ENCODE measurements at places on chromosomes 6 and 20.

GRCh38 chr6:72709431-72709830, 87.6 kb downstream of the KCNQ5 start:
- DNase-seq: no peak

DNA sequence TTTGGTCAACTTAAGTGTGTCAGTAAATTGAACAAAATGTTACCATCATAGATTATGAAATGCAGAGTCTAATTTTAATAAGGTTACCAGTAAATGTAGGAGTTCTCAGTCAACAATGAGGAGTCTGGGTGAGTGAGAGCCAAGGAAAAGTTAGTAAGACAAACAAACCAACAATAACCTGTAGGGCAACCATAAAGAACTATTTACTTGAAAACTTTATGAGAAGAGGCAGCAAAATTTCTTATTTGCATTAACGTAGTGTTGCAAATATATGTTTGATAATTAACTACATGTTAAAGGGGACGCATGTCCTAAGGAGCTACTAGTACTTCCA, 131.1 kb upstream of the SOX4 start:
- no peak for DNase-seq

DNA sequence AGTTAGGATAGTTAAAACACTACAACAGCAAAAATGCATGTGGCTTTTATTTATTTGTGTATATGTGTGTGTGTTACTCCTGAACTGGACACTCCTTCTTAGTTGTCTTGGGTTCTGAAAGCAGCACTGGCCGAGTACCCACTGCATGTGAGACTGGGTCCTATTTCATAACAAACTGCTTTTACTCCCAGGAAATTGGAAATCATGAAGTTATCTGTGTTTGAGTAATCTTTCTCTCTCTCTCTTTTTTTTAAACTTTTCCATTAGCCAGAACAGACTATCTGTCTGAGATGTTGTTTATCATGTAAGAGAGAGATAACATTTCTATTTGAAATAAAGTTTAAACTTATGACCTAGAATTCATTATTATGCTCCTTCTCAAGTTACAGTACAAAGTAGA, 110.4 kb downstream of the LIN28B start:
- DNase-seq: no peak

GRCh38 chr6:12103158-12103557, 91.0 kb downstream of the HIVEP1 start:
- DNase-seq: no peak

- no peak for DNase-seq
Measured at GRCh38 chr20:3890999-3891929, 2.1 kb downstream of the PANK2 start.

DNA sequence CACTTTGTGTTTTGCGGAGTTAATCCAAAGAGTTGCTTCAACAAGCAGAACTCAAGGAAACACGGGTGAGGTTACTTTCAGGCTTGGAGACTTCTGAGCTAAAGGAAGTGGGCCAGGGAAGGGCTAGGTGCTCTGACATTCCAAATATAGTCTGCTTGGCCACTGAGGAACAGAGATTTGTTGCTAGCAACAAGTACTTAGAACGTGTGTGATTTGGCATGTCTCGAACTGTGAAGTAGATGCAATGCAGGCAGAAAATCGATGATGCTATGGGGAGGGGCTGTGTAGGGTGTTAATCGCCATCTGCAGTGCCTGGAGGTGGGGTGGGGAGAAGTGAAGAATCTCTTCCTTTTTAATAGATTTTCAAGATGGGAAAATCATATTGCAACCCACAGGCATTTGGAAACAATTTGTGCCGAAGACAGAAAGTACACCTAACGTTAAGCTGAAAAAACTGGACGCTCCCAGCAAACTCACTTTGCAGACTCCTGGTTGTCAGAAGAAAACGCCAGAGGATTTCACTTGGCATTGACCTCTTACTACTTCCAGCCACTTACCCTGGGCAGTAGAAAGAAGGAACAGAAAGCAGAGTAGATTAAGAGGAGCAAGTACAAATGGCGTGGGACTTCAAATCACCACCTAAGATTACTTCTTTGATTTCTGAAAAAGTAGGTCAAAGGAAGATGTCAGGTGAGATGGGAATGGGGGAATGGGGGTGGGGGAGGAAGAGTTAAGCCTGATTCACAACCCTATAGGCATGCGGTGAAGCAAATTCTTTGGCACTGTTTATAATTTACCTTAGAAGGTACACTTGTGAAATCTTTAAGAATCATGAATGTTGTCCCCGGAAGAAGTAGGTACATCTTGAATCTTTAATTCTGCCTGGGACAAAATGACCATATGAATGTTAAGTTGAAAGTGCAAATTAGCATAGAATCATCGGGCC, 314.1 kb downstream of the CD83 start:
- no peak for DNase-seq

DNA sequence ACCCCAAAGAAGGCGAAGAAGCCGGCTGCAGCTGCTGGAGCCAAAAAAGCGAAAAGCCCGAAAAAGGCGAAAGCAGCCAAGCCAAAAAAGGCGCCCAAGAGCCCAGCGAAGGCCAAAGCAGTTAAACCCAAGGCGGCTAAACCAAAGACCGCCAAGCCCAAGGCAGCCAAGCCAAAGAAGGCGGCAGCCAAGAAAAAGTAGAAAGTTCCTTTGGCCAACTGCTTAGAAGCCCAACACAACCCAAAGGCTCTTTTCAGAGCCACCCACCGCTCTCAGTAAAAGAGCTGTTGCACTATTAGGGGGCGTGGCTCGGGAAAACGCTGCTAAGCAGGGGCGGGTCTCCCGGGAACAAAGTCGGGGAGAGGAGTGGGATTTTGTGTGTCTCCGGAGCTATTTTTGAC, 69.6 kb downstream of the HFE start:
- peak; percentile 2 for DNase-seq

- DNase-seq: no peak
Measured at GRCh38 chr20:45010399-45010828, 44.1 kb downstream of the STK4 start.

DNA sequence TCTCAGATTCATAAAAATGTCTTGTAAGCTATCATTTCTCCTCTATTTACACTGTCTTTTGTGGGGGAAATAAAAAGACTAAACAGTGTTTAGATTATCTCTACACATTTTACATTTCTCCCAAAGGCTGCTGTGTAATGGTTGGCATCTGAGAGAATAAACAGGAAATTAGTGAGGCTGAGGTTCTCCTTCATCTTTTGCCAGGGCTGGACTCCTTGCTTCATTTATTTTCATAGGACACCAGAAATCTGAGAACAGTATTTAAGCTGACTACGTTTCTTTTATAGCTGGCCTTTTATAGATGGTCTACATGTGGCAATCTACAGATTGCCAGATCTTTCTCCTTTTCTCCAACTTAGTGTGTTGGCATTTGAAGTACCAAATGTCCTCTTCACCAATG, 41.5 kb downstream of the PLCB4 start:
- DNase-seq: no peak

- DNase-seq: no peak
Measured at GRCh38 chr6:42762426-42762859, 16.5 kb upstream of the TBCC start.

- DNase-seq: no peak
Measured at GRCh38 chr6:82380566-82381185, 17.1 kb downstream of the TPBG start.

- DNase-seq: no peak
Measured at GRCh38 chr20:51607170-51607569, 64.7 kb upstream of the NFATC2 start.

- DNase-seq: no peak
Measured at GRCh38 chr20:62820208-62820961, 3.5 kb downstream of the COL9A3 start.

DNA sequence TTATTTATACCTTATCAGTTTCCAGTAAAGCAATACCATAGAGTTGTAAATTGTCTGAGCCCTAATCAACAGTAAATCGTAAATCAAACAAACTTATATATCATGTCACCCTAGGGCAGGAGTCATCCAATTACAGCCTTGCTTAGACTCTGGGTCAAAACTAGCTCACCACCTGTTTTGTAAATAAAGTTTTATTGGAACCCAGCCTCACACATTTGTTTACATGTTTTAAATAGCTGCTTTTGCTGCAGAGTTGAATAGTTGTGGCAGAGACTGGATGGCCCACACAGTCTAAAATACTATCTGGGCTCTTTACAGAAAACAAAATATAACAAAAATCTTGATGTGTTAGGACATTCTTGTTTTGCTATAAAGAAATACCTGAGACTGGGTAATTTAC, 94.4 kb downstream of the MKKS start:
- no peak for DNase-seq

- no peak for DNase-seq
Measured at GRCh38 chr6:163449076-163449475, 34.6 kb downstream of the QKI start.

DNA sequence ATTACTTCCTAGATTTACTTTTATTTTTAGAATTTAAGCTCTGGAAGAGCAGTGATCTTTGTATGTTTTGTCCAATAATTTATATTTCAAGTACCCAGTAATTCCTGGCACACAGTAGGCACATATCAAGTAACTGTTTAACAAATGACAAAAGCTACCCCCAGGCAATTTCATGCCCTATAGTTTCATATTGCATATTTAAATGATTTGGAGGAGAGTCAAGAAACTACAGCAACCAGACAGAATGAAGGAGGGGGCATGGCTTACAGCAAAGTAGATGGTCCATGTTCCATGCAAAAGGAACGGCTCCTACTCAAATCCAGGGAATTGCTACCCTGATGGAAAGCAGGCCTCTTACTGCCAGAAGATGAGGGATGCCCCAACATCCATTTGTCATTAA, 113.5 kb downstream of the ARHGAP18 start:
- no peak for DNase-seq

GRCh38 chr20:62402456-62403150, 4.5 kb downstream of the CABLES2 start:
- DNase-seq: no peak

- no peak for DNase-seq
Measured at GRCh38 chr20:3473944-3474343, 3.1 kb downstream of the ATRN start.

GRCh38 chr20:3876676-3877075, 12.5 kb upstream of the PANK2 start:
- DNase-seq: no peak

- no peak for DNase-seq
Measured at GRCh38 chr6:44618371-44618770, 230.9 kb downstream of the CDC5L start.

DNA sequence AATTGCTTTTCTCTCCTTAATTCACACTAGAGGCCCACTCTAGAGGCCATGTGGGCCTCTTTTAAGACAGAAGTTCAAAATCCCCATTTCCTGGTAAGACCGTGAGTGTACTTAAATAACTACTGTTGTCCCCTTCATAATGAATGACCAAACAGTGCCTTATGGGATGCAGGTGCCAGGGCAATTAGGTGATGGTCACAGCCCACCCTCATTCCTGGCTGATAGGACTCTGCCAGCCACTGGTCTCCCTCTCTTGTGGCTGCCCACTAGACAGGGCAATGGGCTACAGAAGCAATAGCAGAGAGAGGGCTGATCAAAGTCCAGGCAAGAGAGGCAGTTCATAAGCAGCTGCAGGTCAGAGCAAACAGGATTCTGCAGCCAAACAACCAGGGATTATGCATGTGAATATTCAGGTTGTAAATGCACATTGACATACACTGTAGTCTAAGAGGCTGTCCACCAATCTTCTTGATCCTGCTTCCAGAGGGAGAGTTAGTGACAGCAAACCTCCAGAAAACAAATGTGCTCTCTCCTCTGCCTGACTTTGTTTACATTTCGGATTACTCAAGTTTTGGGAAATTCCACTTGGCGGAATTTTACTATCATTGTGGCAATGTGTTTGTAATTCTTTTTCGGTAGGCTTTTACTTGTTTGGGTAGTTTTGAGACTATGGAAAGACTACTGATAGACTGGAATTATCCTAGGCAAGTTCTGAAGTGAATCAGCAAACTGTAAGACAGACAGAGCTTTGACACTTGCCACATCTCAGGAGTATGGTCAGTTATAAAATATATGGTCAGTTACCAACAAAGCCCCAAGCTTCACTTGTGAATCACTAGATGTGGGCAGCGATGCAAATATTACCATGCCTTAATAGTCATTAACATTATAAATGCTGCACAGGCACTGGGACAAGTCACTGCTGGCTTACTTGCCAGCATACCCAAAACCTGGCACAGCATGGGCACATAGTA, 12.8 kb downstream of the PTPRK start:
- DNase-seq: no peak

GRCh38 chr6:88238065-88238464, 71.9 kb upstream of the CNR1 start:
- DNase-seq: no peak

GRCh38 chr20:36988494-36988966, 37.0 kb upstream of the SAMHD1 start:
- no peak for DNase-seq

- DNase-seq: no peak
Measured at GRCh38 chr6:45377043-45377553, 636 bp downstream of the SUPT3H start.

GRCh38 chr6:157981395-157982101, at the start of gene SYNJ2:
TSS of gene SYNJ2 (plus strand) at chr6:157981863. CDS start at chr6:157981962, 99 bp downstream.
- peak; percentile 42 for DNase-seq

DNA sequence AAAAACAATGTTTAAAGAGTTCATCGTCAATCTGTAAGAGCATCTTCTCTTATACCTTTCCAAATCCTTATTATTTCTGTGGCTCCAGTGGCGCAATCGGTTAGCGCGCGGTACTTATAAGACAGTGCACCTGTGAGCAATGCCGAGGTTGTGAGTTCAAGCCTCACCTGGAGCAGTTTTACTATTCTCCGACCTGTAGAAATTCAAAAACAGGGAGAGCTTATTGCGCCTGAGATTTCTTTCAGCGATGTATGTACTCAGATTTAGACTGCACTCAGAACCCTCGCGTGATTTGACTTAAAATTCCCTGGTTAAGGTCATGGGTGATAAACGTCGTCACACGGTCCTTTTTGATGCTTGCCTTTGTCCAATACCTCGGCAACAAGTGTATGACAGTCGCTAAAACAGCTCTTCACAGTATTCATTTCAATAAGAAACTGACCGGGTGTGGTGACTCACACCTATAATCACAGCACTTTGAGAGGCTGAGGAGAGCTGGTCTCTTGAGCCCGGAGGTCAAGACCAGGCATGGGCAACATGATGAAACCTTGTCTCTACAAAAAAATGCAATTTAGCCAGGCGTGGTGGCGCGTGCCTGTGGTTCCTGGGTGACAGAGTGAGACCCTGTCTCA, 11.9 kb downstream of the GPX5 start:
- no peak for DNase-seq

GRCh38 chr6:28171271-28171670, 29.6 kb downstream of the ZKSCAN8 start:
- no peak for DNase-seq

GRCh38 chr6:45200510-45200909, 127.6 kb upstream of the RUNX2 start:
- DNase-seq: no peak

GRCh38 chr6:51578994-51579393, 508.4 kb downstream of the PKHD1 start:
- DNase-seq: no peak

DNA sequence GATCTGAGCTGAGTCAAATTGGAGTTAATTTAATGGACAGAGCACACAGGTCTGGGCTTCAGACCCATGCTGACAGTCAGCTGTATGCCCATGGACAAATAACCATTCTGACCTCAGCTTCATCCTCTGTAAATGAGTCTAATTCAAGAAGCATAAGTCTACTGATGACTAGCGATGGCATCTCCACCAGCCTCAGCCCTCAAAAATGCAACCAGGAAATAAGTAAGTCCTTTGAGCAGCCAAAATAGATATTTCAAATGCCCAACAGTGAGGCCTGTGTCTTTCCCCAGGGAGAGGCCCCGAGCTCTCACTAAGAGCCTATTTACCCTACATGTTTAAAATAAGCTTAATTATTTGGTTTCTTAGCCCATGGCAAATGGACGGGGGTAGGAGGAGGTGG, 114.2 kb upstream of the MTHFD1L start:
- DNase-seq: no peak

- no peak for DNase-seq
Measured at GRCh38 chr6:43034190-43034525, 12.7 kb downstream of the RRP36 start.

Measured in activated naive CD8-positive, alpha-beta T cell treated with anti-CD3 and anti-CD28 coated beads, Interleukin-2, amount 50 U/mL, for 16 hours (primary cell).